ENCODE measurements at places on chromosomes 7 and 10. TPM values are rescaled to one million over a fixed set of nuclear protein-coding genes. Genes with fewer than 3 reads are reported as not detected.

- no peak for DNase-seq
Measured at GRCh38 chr10:29265210-29265768, 23.6 kb upstream of the LYZL1 start.

DNA sequence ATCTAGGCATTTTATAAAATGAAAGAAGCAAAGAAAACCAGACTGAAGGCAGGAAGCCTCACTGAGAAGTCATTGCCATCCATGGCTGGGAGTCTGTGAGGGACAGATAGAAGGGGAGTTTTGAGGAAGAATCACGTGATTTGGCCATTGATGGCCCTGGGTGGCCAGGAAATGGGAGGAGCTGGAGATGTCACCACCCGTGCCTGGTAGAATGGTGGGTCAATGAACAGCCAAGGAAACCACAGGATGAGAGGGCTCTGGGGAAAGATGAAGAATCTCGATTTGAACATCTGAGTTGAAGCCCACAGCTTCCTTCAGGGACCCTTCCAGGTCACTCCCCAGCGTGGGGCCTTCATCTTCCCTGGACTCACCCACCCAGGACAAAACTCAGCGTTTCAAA lies 103.3 kb upstream of the CHST15 start:
- DNase-seq = no peak

DNA sequence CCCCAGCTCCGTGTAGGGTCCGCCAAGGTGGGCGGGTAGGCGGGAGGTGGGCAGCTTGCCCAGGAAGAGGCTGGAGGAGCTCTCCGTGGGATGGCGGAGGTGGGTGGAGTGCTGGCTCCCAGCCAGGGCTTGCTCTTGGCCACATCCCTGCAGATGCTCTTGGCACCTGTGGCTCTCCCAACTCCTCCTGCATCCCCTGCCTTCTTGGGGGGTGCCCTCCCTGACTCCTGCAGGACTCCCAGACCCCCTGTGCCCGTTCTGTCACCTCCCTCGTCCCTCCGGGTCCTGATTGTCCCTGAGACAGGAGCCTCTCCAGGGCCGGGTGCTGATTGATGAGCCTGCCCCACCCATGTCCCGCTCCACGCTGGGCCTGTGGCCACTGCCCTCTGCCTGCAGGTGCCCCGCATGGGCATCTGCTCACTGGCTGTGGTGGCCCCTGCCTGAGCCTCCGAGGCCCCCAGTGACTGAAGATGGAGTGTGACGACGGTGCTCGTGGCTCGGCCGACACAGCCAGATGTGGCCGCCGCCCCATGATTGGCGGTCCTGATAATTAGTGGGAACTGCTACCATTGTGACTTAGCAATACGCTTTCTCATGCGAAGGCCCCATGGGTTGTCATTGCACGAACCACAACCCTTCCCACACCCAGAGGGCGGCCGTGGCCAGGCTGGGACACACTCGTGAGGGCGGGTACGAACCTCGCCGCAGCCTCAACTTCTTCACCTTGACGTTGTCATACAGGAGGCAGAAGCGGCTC lies 23.6 kb downstream of the CFAP46 start:
- peak; percentile 34 for DNase-seq

GRCh38 chr10:59902016-59902415 lies 4.3 kb downstream of the CCDC6 start:
- no peak for DNase-seq

CALML3 gene
- 9.4 TPM for total RNA-seq
